Thoracic aorta (tissue), 2 donors: ENCODE measurements at places on chromosomes 1 and 21. TPM values are rescaled to one million over a fixed set of nuclear protein-coding genes. Genes with fewer than 3 reads are reported as not detected.

PCP4 gene
- 5.4 TPM for total RNA-seq

HFM1 gene
- total RNA-seq = 1.4 TPM

OR2T11 gene
- not detected for total RNA-seq

DNA sequence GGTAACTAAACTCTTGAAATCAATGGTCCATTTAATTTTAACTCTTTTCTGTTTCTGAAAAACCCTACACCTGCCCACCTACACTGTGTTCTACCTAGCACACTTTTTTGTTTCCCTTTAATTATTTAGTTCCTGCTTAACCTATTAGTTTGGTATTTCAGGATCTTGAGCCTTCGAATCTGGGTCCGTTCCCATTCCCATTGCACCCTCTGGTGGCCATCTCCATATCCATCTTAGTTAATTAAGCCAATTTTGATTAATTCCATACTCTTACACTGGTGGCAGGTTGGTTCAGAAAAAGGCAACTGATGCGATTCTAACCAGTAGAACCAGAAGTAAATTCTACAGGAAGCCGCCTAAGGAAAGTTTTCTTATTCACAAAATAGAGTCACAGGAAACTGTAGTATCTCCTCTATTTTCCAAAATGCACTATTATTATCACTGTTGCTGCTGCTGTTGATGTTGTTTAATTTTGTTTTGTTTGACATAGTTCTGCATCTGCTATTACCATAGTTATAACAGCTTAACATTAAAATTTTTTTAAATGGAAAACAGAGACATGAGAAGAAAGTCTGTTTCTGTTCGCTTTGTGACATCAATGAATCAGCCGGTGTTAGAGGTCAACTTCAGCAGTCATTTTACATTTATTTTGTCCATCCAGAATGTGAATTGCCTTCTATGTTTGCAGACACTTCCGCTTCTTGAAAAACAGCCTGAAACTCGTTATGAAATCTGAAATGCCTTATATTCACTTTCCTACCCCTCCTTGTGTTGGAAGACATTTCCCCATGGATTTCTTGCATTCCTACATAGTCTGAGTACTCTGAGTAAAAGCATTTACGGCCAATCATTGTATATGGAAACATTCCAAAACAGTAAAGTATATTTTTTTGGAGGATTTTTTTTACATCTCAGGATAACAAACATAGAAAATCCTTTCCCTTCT is 115.5 kb upstream of the NCAM2 start:
- no peak overlapping the region for H3K27ac ChIP-seq
- no peak overlapping the region for H3K4me3 ChIP-seq
- H3K36me3 ChIP-seq = no peaks in the 10 kb centered on the region
- no peaks in the 10 kb centered on the region for H3K27me3 ChIP-seq
- H3K4me1 ChIP-seq = no peaks in the 10 kb centered on the region
- DNase-seq = no peak

DNA sequence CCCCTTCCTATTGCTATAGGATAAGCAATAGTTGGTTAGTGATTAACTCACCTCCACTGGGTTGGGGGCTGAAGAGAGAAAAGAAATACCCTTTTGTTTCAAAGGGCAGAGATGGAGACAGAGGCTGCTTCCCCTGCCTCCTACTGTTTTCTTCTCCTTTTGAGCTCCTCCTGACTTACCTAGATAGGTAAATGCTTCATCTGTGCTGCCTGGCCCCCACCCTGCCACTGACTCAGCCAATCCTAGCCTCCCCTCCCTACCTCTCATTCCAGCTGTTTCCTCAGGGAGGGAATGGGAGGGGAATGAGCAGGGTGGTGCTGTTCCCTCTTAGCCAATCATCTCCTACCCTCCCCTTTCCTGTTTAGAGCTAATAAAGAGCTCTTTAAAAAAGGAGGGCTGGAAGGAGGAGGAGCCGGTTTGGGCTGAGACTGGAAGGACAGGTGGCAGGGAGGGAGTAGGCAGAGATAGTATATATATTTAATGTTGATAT is at the start of gene C1orf116:
Gene C1orf116 (minus strand): TSS at position 229 of the 490 bp plus-strand sequence. CDS start 5,158 bp downstream, outside the sequence.
- DNase-seq = no peak
- H3K27ac ChIP-seq = no peak within 1 kb of the TSS
- no peaks in the 10 kb centered on the region for H3K36me3 ChIP-seq

- H3K27ac ChIP-seq = no peak overlapping the region
- H3K4me3 ChIP-seq = no peak overlapping the region
- no peak for DNase-seq
- H3K27me3 ChIP-seq = no peaks in the 10 kb centered on the region
- H3K4me1 ChIP-seq = no peaks in the 10 kb centered on the region
- no peaks in the 10 kb centered on the region for H3K36me3 ChIP-seq
Observed at GRCh38 chr1:194809665-194810064, 1623.3 kb upstream of the B3GALT2 start.

- H3K4me1 ChIP-seq = no peaks in the 10 kb centered on the region
- H3K27me3 ChIP-seq = no peaks in the 10 kb centered on the region
- no peak overlapping the region for H3K4me3 ChIP-seq
Observed at GRCh38 chr1:97112442-97112841, 390.9 kb downstream of the PTBP2 start.

DNA sequence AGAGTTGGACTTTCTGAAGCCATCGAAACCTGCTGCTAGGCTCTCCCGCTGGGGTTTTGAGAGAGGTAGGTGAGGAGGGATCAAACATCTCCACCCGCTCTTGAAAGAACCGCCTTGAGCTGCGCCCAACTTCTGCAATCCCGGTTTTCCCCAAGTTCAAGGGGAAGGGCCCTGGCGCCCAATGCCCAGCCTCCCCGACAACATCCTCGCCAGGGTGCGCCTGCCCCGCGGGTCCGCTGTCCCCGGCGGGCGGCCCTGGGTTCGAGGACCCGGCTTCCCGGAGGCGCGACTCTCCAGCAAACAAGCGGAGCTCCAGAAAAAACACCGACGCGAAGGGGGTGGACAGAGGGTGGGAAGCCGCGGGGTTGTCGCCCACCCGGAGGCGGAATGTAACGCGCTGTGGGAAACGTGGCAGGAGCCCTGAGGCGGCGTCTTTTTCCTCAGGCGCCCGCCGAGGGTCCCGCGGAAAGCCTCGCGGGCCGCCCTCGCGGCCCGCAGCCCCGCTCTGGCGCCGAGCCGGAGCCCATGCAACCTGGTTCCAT is 607 bp downstream of the BTG3 start:
- DNase-seq = no peak
- peak overlapping the region; percentile 91 for H3K27ac ChIP-seq
- H3K4me1 ChIP-seq = peaks cover 5% of the 10 kb centered on the region
- no peaks in the 10 kb centered on the region for H3K36me3 ChIP-seq
- no peaks in the 10 kb centered on the region for H3K27me3 ChIP-seq

DNA sequence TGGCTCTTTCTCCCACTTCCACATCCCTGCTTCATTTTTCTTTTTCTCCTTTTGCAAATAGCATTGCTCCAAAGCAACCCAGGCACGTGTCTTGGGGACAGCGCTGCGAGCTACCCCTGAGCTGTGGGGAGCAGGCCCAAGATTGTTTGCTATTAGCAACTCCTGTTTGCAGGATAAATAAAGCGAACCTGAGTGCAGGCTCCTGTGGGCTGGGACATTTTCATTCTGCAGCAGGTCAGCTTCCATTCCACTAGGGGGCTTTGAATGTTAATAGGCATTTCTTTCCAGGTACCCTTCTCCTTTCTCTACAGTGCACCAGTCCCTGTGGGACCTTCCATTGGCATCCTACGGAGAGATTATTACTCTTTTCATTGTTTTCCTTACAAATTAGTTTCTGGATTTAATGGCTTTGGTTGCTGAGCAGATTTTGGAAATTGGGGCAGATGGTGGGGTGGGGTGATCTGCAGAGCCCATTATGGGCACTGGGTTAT is 54.0 kb downstream of the OLFML3 start:
- H3K4me3 ChIP-seq = no peak overlapping the region
- no peaks in the 10 kb centered on the region for H3K27me3 ChIP-seq
- no peak overlapping the region for H3K27ac ChIP-seq
- H3K36me3 ChIP-seq = no peaks in the 10 kb centered on the region
- H3K4me1 ChIP-seq = no peaks in the 10 kb centered on the region

DNA sequence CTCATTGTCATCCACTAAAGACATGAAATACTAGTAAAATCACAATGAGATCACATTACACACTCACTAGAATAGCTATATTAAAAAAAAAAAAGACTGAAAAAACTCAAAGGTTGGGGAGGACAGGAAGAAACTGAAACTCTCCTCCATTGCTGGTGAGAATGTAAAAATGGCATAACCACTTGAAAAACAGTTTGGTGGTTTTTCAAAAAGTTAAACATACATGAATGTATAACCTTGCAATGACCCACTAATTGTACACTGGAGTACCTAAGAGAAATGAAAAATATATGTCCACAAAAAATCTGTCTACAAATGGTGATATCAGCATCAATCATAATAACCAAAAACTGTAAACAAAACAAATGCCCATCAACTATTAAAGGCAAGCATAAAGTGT is 44.0 kb downstream of the NRIP1 start:
- no peak for DNase-seq
- H3K27ac ChIP-seq = no peak overlapping the region
- no peaks in the 10 kb centered on the region for H3K27me3 ChIP-seq
- no peaks in the 10 kb centered on the region for H3K36me3 ChIP-seq

DNA sequence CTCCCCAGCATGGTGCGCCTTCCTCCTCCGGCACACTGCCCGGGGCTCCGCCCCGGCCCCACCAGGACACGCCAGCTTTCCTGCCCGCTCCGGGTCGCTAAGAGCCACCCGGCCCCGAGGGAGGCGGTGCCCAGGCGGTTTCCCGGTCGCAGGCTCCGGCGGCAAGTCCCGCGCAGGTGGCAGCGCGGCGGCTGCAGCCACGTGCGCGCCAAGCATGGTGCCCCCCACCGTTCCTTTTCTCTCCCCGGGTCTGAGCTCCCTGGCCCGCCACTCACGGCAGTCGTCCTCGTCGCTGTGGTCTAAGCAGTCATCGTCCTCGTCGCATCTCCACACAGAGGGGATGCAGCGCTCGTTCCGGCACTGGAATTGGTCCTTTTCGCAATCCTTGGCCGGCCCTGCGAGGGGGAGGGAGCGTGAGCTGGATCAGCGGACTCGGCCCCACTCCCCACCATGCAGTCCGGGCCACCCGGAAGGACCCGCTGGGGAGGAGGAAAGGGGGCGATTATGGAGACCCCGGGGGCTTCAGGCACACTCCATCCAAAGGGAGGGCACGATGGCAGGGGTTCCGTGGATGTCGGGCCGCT is 1.2 kb downstream of the LRP8 start:
- peak overlapping the region; percentile 52 for H3K27ac ChIP-seq
- no peaks in the 10 kb centered on the region for H3K36me3 ChIP-seq
- no peaks in the 10 kb centered on the region for H3K27me3 ChIP-seq
- H3K4me3 ChIP-seq = peak overlapping the region; percentile 94

DNA sequence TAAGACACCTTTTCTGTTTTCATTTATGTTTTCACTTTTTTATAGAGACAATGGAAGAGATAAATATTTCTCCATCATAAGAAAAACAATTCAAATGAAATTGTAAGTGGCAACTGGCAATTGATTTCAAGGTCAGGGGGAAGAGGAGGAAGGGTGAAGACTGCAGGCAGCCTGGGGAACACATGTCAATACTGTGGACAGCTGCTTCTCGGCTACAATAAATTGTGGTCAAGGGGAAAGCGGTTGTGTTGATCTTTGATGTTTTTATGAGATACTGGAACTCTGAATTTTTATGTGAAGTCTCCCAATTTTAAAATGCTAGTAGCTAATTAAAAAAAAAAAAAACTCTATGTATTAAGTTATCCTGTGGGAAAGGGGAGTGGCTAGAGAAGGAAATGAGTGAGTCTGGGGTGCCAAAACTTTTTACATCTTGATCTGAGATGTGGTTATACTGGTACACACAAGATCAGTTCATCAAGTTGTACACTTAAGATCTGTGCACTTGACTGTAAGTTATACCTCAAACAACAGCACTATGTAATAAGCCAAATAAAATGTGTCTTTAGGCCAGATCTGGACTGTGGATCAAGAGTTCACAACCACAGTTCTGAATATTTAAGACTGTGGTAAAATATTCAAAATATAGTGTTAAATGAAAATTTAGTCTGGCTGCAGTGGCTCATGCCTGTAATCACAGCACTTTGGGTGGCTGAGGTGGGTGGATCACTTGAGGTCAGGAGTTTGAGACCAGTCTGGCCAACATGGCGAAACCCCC is 18.0 kb downstream of the SSX2IP start:
- H3K4me3 ChIP-seq = no peak overlapping the region
- H3K36me3 ChIP-seq = no peaks in the 10 kb centered on the region
- H3K27ac ChIP-seq = no peak overlapping the region
- H3K4me1 ChIP-seq = no peaks in the 10 kb centered on the region
- no peaks in the 10 kb centered on the region for H3K27me3 ChIP-seq

DNA sequence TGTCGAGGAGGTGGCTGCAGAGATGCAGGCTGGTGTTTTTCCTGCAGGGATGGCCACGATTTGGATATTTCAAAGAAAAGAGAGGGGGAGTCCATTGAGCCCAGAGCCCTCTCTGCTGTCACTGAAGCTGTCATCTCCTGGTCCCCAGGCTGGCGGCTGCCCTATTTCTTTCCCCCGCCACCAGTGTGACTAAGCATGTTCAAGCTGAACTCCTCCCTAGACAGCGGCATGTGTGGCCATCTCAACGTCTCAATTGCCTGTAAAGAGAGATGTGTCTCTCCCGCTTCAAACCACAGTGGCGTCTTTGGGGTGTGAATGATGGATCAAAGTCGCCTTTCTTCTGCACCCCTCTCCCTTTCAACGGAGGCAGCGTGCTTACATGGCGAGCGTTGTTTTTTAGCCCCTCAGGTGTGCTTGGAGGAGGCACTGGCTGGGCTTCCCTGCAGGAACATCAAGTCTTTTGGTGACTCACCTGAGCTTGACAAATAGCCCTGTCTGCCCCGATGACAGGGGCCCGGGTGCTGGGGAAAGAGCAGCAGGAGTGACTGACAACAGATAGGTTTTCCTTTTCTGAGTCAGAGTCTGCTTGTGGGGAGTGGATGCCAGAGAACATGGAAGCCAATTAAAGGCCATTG is 346.4 kb upstream of the AJAP1 start:
- H3K36me3 ChIP-seq = no peaks in the 10 kb centered on the region
- no peaks in the 10 kb centered on the region for H3K27me3 ChIP-seq
- DNase-seq = no peak
- H3K27ac ChIP-seq = no peak overlapping the region

- H3K4me1 ChIP-seq = no peaks in the 10 kb centered on the region
- H3K4me3 ChIP-seq = no peak overlapping the region
- no peaks in the 10 kb centered on the region for H3K36me3 ChIP-seq
- no peaks in the 10 kb centered on the region for H3K27me3 ChIP-seq
- DNase-seq = no peak
- H3K27ac ChIP-seq = no peak overlapping the region
Observed at GRCh38 chr1:226798427-226799411, 59.6 kb upstream of the ITPKB start.

GRCh38 chr1:244006381-244006901 is 44.6 kb upstream of the ZBTB18 start:
- H3K4me3 ChIP-seq = no peak overlapping the region
- H3K27ac ChIP-seq = no peak overlapping the region
- H3K4me1 ChIP-seq = peaks cover 3% of the 10 kb centered on the region
- no peak for DNase-seq
- H3K27me3 ChIP-seq = no peaks in the 10 kb centered on the region
- no peaks in the 10 kb centered on the region for H3K36me3 ChIP-seq

FBXO44 gene
- total RNA-seq = 21.9 TPM

- DNase-seq = no peak
- H3K36me3 ChIP-seq = no peaks in the 10 kb centered on the region
- H3K4me3 ChIP-seq = no peak overlapping the region
- H3K27ac ChIP-seq = no peak overlapping the region
- H3K27me3 ChIP-seq = no peaks in the 10 kb centered on the region
Observed at GRCh38 chr1:199282751-199283305, 644.0 kb downstream of the PTPRC start.

CYP4A11 gene
- not detected for total RNA-seq

ILDR2 gene
- total RNA-seq = 0.85 TPM
